ENCODE measurements at places on chromosomes 12 and 14. TPM values are rescaled to one million over a fixed set of nuclear protein-coding genes. Genes with fewer than 3 reads are reported as not detected.

SDR9C7 gene
- not detected for total RNA-seq

WDHD1 gene
- total RNA-seq: 15.0 TPM

- no peak for DNase-seq
- peaks cover 5% of the 10 kb centered on the region for H3K27me3 ChIP-seq
- H3K36me3 ChIP-seq: peaks cover 6% of the 10 kb centered on the region
- no peaks in the 10 kb centered on the region for H3K4me1 ChIP-seq
Measured at GRCh38 chr14:92637228-92637627, 111.2 kb downstream of the LGMN start.

GRCh38 chr12:6236641-6236940 is 36.4 kb downstream of the CD9 start:
- H3K27ac ChIP-seq: no peak overlapping the region
- peaks cover 35% of the 10 kb centered on the region for H3K4me1 ChIP-seq
- DNase-seq: no peak
- H3K27me3 ChIP-seq: peaks cover 7% of the 10 kb centered on the region
- peaks cover 33% of the 10 kb centered on the region for H3K36me3 ChIP-seq

GRCh38 chr12:13559318-13559978 is 362.9 kb downstream of the EMP1 start:
- no peaks in the 10 kb centered on the region for H3K4me1 ChIP-seq
- no peak overlapping the region for H3K4me3 ChIP-seq
- H3K36me3 ChIP-seq: no peaks in the 10 kb centered on the region
- peaks cover under 1% of the 10 kb centered on the region for H3K27me3 ChIP-seq
- DNase-seq: no peak

DNA sequence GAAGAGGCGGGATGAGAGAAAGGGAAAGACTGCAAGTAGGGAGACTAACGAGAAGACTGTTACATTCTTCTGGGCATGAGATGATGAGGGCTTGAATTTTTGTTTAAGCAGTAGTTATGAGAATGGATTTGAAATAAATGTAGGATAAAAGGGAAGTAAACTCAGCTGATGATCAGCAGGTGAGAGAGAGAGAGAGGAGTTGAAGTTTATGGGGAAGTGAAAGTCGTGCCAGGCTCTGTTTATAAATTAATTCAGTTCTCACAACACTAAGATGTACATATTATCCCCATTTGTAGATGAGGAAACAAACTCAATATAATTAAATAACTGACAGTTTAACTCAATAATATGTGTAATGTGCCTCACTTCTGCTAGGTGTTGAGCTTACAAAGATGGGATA is 170.0 kb upstream of the RMST start:
- no peak for DNase-seq
- H3K27me3 ChIP-seq: no peaks in the 10 kb centered on the region
- no peak overlapping the region for H3K27ac ChIP-seq
- no peaks in the 10 kb centered on the region for H3K36me3 ChIP-seq
- no peak overlapping the region for H3K4me3 ChIP-seq
- no peaks in the 10 kb centered on the region for H3K4me1 ChIP-seq

DNA sequence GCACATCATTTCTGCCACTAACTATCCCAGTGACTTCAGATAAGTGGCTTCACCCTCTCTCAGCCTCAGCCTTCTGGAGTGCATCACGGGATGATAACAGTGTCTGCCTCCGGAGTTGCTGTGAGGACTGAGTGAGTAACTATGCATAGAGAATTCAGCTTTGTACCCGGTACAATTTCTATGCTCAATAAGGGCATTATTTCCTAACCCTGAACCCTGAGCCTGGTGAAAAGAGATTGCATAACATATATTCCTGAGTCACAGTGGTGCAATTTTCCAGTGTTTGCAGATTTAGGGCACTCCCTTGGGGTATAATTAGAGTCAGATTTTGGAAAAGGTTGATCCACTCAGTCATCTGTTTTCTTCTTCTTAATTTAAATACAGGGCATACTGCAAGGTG is 181.1 kb downstream of the PTPN11 start:
- H3K4me3 ChIP-seq: no peak overlapping the region
- H3K27ac ChIP-seq: no peak overlapping the region
- no peak for DNase-seq

GRCh38 chr12:107788690-107789458 is 14.4 kb downstream of the ASCL4 start:
- H3K27me3 ChIP-seq: no peaks in the 10 kb centered on the region
- no peak overlapping the region for H3K27ac ChIP-seq
- H3K4me3 ChIP-seq: no peak overlapping the region
- H3K4me1 ChIP-seq: no peaks in the 10 kb centered on the region
- no peak for DNase-seq
- H3K36me3 ChIP-seq: no peaks in the 10 kb centered on the region

- H3K27ac ChIP-seq: no peak overlapping the region
- H3K4me1 ChIP-seq: no peaks in the 10 kb centered on the region
- H3K36me3 ChIP-seq: no peaks in the 10 kb centered on the region
- no peak for DNase-seq
- H3K4me3 ChIP-seq: no peak overlapping the region
Measured at GRCh38 chr14:104366931-104367865, 212.4 kb upstream of the C14orf180 start.

DNA sequence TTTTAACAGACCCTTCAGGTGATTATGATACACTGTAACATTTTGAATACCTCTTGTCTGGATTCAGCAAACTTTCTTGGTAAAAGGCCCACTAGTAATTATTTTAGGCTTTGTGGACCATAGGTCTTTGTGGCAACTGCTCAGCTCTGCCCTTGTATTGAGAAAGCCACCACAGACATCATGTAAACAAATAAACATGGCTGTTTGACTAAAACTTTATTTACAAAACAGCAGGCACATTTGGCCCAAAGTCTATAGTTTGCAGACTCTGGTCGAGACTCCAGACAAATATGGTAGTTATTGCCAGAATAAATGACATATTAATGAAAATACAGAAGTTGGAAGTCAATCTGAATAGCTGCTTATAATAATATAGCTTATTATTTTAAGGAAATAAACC is 18.2 kb downstream of the NAA30 start:
- H3K36me3 ChIP-seq: peaks cover 12% of the 10 kb centered on the region
- no peak overlapping the region for H3K4me3 ChIP-seq
- no peaks in the 10 kb centered on the region for H3K27me3 ChIP-seq
- no peak for DNase-seq

GRCh38 chr12:9971181-9971580 is at the start of gene CLEC12A:
CLEC12A (plus strand) TSS chr12:9971409; CDS start chr12:9971597, 188 bp downstream.
- DNase-seq: no peak
- peaks cover 2% of the 10 kb centered on the region for H3K27me3 ChIP-seq
- no peak within 1 kb of the TSS for H3K4me3 ChIP-seq

DNA sequence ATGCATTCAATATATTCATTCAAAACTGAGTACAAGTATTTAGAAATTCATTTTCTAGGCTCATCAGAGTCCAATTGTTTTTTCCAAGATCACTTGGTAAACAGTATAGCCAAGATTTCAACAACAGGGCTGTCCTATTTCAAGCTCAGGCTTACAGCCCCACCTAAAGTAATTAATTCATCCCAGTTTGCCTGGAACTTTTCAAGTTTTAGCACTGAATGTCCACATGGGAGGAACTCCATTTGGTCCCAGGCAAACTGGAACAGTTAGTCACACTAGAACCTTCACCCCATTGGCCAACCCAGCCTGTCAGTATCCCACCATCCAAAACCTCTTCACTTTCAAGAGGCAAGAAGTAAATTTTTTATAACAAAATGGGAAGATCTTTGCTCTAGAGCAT is 210.9 kb downstream of the DPY19L2 start:
- no peaks in the 10 kb centered on the region for H3K4me1 ChIP-seq
- no peak overlapping the region for H3K27ac ChIP-seq
- no peaks in the 10 kb centered on the region for H3K36me3 ChIP-seq
- no peaks in the 10 kb centered on the region for H3K27me3 ChIP-seq
- no peak overlapping the region for H3K4me3 ChIP-seq
